ENCODE measurements at places on chromosomes 1 and 21.

- peak; percentile 12 for DNase-seq
Measured at GRCh38 chr1:65459397-65459768, 38.9 kb downstream of the LEPR start.

DNA sequence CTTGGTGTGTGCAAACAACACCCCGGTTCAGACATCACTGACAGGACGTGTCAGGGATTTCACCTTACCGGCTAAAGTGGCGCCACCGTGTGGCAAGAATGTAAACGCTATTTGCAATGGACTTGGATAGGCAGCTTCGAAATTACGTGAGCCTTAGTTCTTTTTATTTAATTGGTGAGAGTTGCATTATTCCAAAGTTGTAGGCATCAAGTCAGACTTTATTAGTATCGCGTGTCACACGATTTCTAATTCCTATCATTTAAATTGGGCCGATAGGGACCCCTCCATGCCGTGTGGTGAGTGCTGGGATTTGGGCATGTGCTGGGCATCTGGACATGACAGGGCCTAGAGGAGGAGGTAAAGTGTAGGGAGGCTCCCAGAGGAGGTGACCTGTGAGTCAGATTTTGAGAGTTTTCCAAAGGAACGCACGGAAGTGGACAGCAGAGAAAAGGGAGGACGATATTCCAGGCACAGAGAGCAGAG, 14.5 kb upstream of the CPT2 start:
- DNase-seq = peak; percentile 69

DNA sequence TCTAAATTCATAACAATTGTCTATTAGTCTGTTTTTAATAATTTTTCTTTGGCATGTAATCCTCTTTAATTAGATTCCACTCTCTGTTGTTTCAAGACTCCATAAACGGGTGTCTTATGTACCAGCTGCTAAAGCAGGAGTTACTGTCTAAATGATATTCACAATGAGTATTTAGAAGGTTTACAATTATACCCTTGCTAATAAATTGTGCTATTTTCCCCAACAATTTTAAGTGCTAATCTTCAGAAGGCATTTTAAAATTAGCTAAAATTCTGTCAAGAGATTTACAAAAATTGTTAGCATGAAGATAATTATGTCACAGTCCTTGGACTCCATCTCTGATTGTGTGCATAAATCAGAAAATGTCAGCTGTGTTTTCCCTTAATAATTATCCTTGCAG, 83.7 kb downstream of the DPYD start:
- no peak for DNase-seq

DNA sequence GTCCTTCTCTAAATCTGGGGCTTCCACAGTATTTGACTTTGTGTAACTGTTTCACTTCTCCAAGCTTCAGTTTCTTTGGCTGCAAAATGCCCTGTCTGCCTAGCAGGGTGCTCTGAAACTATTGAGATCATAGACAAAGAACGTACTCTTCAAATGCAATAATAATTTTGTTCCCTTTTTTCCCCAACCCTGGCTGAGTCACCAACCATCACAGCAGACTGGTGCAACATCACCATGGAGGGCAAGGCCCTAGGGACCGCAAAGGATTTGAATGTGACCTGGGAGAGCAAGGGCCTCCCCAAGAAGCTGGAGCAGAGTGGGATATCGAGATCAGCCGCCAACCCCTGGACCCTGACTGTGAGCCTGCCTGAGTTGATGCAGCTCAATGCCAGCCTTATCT, 115.0 kb downstream of the FCRL5 start:
- no peak for DNase-seq

- peak; percentile 85 for DNase-seq
Measured at GRCh38 chr21:42337830-42338728, 12.7 kb downstream of the TFF2 start.

GRCh38 chr1:39886757-39887231, 3.5 kb upstream of the TRIT1 start:
- no peak for DNase-seq

DNA sequence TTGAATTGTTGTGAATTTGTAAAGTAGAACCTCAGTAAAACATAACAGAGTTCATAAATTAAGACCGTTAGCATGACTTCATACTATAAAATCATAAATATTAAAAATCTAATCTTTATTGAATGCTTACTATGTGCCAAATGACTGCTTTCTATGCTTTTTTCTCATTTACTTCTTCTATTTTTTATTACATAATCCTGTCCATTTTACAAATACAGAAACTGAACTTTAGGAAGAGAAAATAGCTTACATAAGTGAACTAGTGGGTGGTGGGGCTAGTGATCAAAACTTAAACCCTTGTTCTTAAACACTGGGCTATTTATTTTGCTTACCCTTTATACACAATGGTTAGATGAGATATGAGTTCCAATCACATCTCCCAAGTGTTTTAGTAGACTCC, 122.3 kb downstream of the ZC3H11B start:
- DNase-seq = no peak

- DNase-seq = no peak
Measured at GRCh38 chr1:18229625-18230024, 122.0 kb downstream of the IGSF21 start.

GRCh38 chr1:182666706-182667105, 17.7 kb downstream of the RGS8 start:
- DNase-seq = no peak

DNA sequence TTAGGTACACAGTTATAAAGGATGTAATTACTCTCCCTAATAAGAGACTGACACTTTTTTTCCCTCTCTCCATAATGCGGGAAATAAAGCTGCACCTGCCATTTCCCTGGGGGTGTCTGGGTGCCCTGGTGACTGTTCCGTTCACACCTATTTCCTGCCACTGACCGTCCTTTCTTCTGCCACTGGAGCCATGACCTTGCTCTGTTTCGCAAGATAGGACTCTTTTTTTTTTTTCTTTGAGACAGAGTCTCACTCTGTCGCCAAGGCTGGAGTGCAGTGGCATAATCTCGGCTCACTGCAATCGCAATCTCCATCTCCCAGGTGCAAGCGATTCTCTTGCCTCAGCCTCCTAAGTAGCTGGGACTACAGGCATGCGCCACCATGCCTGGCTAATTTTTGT, 66.1 kb upstream of the SERBP1 start:
- peak; percentile 27 for DNase-seq

DNA sequence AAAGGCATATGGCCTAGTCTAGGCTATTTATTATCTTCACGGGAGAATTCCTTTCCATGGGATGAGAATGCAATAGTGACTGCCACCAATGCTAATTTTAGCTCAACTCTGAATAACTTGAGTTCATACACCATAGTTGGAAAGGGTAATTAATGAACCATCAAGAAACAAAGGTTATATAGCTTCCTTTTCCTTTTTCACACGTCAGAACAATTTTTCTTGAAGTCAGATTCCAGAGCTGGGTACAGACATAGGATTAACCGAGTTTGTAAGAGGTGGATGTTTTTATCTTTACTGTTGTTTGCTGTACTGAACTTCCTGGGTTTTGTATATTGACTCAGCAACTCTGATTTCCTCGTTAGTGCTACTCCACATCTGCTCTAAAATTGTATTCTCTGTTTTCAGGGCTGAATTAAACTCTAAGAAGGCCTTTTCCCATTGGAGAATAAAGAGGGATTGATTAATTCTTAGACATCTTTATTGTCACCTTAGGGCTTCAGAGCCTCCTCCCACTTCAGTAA, 262.0 kb downstream of the NUF2 start:
- DNase-seq = no peak

DNA sequence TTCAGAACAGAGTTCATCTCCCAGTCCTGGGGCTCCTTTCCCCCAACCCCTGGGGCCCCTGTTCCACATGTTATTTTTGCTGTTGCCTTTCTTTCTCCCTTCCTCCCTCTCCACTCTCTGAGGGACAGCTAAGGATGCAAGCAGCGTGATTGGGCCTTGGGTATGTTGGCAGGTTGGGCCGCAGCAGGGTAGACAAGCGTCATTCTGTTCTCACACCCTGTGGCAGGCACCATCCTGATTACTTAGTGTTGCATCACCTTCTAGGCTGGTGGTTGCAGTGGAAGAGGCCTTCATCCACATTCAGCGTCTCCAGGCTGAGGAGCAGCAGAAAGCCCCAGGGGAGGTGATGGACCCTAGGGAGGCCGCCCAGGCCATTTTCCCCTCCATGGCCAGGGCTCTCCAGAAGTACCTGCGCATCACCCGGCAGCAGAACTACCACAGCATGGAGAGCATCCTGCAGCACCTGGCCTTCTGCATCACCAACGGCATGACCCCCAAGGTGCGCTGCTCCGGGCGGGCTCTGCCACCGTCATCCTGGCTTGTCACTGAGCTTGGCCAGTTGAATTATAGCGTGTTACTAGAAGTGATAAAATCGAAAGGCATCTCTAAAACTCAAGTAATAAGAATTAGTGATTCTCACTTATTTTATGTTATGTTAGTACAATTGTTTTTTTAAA, 43.4 kb downstream of the VANGL1 start:
- DNase-seq = no peak

DNA sequence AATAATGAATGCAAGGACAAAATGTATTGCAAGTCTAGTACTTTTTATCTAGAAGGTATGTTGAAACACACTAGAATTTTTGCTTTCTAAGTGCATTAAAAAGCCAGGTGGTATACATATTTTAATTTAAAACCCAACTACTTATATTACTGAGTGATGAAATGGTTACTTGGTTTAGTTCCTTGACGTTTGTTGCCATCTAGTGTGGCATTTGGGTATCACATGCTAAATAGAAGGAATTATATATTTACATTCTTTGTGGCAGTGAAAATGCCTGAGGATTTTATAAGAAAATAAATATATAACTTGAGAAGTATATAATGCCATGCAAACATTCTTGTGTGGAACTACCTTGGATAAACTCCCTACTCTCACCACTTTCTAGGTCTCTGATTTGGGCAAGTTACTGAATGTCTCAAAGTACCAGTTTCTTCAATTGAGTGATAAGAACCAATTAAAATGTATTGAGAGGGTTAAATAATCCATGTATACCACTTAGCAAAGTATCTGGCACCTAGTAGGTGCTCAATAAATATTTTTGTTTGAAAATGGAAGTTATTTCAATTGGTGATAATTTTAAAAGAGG, 69.6 kb downstream of the SDCCAG8 start:
- DNase-seq = no peak

- no peak for DNase-seq
Measured at GRCh38 chr1:80915491-80915890, 885.2 kb upstream of the ADGRL2 start.

DNA sequence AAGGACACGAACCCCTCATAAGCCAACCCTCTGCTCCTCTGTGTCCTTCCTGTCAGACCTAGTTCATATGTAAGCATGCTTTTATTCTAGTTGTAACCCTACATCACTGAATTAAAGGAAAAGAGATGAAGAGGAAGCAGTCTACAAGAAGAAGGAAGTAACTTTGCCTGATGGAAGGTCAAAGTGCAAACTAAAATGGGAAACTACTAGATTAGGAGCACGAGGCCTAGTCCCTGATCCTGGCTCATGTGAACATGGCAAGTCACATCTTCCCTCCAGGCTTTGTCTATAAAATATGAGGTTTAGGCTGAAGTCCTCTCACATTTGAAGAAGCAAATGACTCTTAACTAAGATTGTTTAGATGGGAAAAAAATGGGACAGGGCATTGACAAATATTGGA, 13.2 kb downstream of the ZMYND12 start:
- no peak for DNase-seq

GRCh38 chr1:178664278-178664677, 60.8 kb upstream of the RALGPS2 start:
- DNase-seq = no peak

DNA sequence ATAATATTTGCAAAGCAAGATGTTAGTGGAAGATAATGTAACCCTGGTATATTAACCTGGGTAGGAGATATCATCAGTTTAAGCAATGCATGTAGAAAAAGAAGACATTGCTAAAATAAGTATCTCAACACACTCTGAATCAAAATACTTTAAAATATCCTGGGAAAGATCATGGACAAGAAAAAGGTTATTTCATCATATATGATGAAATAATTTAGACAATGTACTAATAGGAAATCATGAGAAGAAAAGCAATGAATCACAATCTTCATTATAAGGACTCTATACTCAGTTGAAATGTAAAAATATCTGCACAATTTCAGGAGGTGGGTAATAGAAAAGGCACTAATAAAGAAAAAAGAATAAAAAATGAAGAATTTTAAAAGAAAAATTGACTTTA, 158.8 kb downstream of the KCNT2 start:
- DNase-seq = no peak

DNA sequence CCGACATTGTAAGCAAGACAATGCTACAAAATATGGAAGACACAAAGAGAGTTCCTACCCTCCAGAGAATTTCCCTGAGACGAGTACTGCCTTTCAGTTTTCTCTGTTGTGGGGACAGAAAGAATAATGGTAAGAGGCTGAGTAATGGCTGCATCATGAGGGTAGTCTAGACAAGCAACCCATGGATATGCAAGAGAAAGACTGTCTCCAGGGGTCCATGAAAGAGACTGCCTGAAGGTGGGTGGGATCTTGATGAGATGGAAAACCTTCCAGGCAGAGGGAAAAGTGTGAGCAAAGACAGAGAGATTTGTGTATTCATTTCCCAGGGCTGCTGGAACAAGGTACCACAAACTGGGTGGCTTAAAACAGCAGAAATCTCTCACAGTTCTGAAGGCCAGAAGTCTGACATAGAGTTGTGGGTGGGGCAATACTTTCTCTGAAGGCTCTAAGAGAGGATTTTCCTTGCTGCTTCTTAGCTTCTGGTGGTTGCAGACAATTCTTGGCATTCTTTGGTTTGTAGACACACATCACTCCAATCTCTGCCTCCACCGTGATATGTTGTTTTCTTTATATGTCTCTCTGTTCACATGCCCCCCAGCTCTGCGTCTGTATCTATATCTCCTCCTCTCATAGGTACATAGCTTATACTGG, 41.4 kb downstream of the ANP32E start:
- no peak for DNase-seq

GRCh38 chr1:93190432-93190831, 9.9 kb downstream of the CCDC18 start:
- DNase-seq = no peak

DNA sequence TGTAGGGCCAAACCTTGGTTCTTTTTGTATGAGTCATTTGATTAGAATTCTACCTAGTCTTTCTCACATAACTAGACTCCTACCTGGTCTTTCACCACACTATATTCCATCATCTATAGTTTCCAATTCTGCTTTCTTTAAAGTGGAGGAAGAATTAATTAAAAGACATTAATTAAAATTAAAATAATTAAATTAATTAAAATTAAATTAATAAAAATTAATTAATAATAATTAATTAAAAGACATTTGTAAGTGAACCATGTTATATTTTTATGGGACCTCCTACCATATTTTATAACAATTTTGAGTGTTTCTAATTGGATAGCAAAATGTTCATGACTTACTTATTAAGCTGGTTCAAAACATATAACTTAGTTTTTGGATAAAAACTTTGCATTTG, 77.4 kb downstream of the CCDC18 start:
- DNase-seq = no peak
